Activated naive CD8-positive, alpha-beta T cell treated with anti-CD3 and anti-CD28 coated beads, Interleukin-2, amount 10 ng/mL, durations not matched to agents 7 days and 5 days (primary cell): ENCODE measurements at places on chromosomes 7 and 10. TPM values are rescaled to one million over a fixed set of nuclear protein-coding genes. Genes with fewer than 3 reads are reported as not detected.

The LRRC17 gene
- total RNA-seq: not detected

DNA sequence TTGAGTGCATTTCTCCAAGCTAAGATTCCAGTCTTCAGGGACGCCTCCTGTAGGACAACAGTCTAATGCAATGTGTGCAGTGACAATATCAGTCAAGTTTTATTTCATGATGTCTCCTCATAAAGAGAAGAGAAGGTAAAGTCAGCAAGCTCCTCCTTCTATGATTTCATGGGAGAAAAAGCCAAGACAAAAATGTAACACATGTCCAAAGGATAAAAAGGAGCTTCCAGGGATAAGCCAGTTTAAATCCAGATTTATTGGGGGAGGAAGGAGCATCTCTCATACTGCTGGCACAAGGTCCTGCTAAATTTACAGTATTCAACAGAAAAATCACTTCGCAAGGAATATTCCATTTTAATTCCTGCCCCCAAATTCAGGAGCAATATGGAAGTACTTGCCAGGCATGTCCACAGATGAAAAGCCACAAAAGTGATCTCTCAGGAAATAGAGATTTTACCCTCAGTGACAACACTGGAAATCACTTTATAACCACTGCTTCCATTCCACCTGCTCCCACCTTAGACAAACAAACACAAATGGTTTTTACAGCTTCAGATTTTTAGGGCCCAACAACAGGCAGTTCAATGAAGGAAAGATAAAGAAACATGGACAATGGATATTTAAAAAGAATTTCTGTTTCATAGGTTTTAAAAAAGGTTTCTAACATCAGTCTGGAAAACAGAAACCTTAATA lies 677.5 kb upstream of the C7orf33 start:
- H3K36me3 ChIP-seq: no peaks in the 10 kb centered on the region
- no peak for DNase-seq
- no peak overlapping the region for H3K4me3 ChIP-seq

- no peak overlapping the region for H3K27ac ChIP-seq
- no peak for DNase-seq
- peaks cover 3% of the 10 kb centered on the region for H3K27me3 ChIP-seq
Measured at GRCh38 chr10:83935911-83936310, 203.4 kb upstream of the GHITM start.

DNA sequence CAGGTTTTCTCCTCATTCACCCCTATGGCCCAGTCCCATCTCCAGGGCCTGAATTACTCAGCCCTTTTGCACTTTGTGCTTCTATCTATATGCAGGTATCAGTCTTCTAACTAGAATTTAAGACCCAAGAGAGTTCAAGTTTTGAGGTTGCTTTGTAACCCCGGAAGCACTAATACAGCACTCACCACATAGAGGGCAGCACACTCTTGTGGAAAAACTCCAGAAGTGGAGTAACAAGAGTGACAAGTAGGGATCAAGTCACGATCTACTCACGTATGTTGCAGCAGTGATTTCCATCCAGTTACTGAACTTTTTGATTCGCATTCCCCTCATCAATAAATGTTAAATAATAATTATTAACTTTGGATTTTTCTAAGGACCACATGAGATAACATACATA lies 151.0 kb downstream of the CHCHD3 start:
- no peak for DNase-seq
- H3K4me1 ChIP-seq: peaks cover 2% of the 10 kb centered on the region
- H3K36me3 ChIP-seq: peaks cover 24% of the 10 kb centered on the region
- no peak overlapping the region for H3K4me3 ChIP-seq
- H3K27me3 ChIP-seq: no peaks in the 10 kb centered on the region
- no peak overlapping the region for H3K27ac ChIP-seq

DNA sequence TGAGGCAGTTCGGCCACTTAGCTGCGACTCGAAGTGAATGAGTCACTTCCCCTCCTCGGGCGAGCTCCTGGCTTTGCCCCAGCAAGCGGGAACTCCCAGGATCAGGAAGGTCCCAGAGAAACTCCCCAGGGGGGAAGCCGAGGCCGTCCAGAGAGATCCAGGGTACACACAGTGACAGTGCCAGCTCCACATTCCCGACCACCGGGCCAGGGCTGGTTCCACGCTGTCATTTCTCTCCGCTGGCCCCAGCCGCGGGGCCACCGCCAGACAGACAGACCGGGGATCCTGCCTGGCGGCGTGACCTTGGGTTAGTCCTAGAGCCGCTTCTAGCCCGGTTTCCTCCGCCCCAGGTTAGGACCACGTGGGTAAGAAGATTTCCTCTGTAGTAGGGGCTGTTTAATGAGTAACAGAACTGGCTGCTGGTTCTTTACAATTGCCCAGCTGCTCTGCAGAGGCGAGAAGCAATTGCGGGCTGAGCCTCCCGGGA lies 463 bp upstream of the UPP1 start:
- H3K27me3 ChIP-seq: no peaks in the 10 kb centered on the region
- H3K36me3 ChIP-seq: peaks cover 20% of the 10 kb centered on the region
- peak overlapping the region; percentile 94 for H3K27ac ChIP-seq

DNA sequence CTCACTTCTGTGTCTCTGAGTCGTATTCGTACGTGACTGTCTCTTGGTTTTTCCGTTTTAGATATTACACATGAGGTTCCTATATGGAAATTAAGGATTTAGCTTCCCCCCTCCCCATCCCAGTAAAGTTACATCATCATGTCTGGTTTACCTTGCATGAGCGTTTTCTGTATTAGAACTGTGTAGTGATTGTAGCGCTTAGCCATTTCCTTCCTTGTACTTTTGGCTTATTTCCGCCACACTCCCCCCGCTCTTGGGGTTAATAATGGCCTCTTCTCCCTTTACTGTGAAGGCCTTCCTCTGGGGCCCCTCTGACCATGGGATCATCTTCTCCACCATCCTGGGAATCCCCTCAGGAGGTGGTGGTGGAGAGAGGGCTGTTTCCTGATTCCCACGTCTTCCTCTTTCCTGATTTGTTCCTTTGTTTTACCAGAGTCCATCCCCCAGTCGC lies 27.2 kb upstream of the AP5Z1 start:
- peaks cover 10% of the 10 kb centered on the region for H3K36me3 ChIP-seq
- peaks cover 28% of the 10 kb centered on the region for H3K4me1 ChIP-seq
- H3K27me3 ChIP-seq: no peaks in the 10 kb centered on the region
- no peak for DNase-seq
